ENCODE measurements at places on chromosomes 7 and 10.

DNA sequence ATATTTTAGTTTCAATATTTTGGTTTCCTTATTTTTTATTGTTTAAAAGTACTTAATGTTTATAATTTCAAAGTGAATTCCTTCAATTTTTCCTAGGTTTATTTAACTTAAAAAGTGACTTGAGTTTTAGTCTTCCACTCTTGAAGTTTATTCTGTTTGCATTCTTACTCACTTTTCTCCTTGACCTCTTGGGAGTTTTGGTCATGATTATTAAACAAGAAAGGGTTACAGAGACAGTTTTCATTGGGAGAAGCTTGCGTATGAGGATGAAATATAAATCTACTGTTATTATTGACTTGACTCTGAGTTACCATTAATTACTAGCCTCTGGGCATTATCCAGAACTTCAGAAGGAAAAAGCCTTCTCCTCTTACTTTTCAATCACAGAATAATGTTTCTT, 216.0 kb downstream of the BMPER start:
- DNase-seq, result no peak

- no peak for DNase-seq
These were observed 308.1 kb upstream of the ZMIZ1 start for GRCh38 chr10:78760463-78761310.

- DNase-seq, result peak; percentile 90
These were observed 1.7 kb downstream of the KLF6 start for GRCh38 chr10:3783316-3783681.

GRCh38 chr7:10034843-10035556, 938.7 kb upstream of the PHF14 start:
- peak; percentile 41 for DNase-seq
